ENCODE measurements at places on chromosomes 5 and 9.

DNA sequence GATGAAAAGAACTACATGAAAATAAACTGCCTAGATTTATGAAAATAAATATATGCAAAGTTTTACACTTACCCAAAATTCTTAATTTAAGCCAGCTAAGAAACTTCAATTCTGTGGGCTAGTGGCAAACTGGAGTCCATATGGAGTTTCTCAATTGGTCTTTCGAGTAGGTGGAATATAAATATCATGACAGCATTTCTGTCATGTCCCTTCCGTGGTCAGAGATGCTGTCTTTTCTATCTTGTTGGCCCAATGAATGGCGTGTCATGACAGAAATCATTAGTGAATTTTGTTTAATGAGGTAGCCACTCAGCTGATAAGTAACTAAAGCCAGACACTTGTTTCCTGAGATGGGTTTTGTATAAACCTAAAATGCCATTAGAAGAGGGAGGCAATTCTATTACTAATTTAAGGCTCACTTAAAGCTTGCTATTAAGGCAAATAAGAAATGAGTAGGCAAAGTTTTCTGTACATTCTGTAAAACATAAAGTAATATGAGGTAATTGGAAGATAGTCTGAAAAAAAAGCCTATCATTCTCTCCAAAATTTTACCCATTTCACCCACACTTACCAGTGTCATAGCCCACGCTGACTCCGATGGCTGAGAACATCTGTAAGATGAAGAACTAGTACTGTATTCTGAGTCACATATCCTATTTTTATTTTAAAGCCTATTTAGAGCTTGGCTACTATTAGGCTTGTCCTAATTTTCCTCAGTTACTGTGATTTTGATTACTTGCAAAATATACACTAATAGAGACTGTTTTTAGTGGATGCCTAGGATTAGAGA is 419.3 kb upstream of the MEF2C start:
- DNase-seq: no peak

DNA sequence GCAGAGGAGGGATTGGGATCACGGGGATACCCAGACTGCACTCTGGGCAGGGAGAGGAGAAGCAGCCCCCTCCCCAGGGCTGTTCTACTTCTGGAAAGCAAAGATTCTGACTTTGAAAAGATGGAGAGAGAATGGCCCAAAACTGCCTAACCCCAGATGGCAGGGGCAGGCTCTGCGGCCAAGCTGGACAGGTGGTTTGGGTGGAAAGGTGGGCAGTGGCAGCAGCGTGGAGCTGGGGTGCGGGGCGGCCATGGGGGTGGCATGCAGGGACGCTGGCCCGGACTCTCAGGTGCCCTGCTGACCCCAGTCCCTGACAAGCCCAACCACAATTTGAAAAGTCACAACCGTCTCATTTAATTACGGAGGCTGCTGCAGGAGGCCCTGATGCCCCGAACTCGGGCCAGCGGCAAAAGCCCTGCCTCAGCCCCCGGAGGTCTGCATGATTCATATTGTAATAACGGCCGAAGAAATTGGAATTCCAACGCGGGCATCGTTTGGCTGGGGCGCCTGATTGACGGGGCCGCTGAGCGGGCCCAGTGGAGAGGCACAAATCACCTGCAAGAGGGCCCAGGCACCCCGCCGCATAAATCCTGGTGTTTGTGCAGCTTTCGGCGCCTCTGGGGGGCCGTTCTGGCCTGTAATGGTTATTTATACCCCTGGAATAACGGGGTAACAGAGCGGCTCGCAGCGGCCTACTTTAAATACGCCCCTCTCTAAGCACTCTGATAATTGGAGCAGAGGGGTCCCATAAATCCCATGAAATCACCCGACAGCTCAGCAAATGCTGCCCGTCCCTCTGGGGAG is 41.8 kb upstream of the FCN2 start:
- no peak for DNase-seq

GRCh38 chr5:85576666-85577065 is 1041.1 kb upstream of the COX7C start:
- DNase-seq: no peak

DNA sequence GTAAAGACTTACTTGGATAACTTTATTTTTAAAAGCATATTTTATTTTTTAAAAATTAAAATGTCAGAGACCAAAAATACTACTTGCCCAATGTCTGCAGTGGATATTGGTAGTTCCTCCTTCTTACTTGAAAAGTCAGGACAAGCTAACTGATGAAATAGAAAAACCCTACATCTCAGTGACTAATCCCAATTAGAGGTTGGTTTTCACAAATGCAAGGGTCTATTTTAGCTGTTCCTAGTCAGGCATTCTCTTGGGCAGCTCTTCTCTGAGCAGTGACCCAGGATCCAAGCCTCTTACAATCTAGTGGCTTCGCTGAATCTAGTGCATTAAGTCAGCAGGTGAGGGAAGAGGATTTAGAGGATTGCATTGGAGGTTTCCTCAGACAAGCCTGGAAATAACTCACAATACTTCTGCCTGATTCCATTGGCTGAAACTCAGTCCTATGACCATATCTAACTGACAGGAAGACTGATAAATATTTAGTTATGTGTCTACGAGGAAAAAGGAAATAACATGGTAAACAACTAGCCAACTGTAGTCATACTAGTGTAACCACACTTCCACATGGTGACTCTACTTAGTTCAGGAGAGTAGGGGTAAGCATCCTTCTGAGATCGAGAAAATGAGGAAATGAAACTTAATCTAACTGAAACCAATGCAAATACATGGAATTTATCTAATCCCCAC is 34.2 kb upstream of the MIER3 start:
- DNase-seq: no peak

DNA sequence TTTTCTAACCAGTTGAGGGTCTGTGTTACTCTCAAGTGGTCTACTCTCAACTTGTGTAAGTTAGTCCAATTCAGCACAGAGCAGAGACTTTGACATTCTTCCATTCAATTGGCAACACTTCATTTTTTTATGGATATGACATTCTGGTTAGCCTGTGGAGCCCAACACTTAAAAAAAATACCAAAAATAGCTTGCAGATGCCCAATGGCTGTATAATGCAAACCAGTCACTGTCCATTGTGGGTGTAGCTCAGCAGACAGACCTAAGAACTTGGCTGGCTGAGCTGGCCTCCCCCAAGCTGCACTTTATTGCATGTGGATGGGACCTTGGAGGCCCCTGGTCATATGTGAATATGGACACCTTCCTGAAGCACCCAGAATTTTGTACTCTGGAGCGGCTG is 103.2 kb downstream of the DPYSL3 start:
- DNase-seq: no peak

- DNase-seq: no peak
These were observed 482.7 kb upstream of the CD180 start for GRCh38 chr5:67679184-67679841.

DNA sequence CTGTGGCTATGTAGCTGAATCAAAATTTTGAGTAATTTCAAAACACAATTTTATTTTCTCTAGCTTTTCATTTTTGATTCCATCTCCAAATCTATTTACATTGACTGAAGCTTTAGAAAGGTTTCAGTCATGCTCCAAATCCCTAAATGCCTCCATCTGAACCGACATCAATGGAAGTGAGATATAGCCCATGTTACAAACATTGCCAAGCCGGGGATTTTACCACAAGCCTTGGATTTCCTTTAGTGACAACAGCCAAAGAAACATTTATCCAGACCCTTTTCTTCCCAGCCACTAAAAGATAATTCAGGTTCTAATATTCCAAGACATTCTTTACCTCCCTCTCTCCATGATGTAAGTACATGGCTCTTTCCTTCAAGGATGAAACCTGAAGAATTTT is 1087.7 kb upstream of the SEMA6A start:
- no peak for DNase-seq

GRCh38 chr9:13971966-13972655 is 341.8 kb downstream of the NFIB start:
- DNase-seq: no peak

DNA sequence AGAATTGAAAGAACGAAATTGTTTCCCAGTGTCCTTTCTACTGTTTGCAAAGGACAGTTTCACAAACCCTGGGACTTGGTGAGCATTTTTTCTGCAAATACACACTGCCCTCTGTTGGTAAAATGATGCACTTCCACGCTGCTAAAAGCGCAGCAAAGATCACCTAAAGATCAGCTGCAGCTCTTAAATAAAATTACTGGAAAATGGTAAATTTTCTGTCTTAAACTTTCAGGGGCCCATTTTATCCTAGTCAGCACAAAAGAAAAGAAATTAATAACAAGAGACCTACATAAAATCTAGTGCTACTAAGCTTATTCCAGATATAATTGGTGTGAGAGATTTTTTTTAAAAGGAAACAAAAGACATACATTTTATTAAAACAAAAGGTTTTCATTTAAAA is 566.0 kb downstream of the CAAP1 start:
- DNase-seq: no peak

GRCh38 chr5:95554331-95554646 is 488 bp downstream of the SKIC3 start:
- peak; percentile 2 for DNase-seq

- DNase-seq: no peak
These were observed 48.0 kb upstream of the FAM120AOS start for GRCh38 chr9:93501406-93501805.

GRCh38 chr5:89137148-89137547 is 254.2 kb upstream of the MEF2C start:
- DNase-seq: no peak

GRCh38 chr9:8816361-8816760 is 1016.8 kb upstream of the DMAC1 start:
- DNase-seq: no peak

- no peak for DNase-seq
These were observed 61.4 kb downstream of the WDR41 start for GRCh38 chr5:77430726-77431125.

DNA sequence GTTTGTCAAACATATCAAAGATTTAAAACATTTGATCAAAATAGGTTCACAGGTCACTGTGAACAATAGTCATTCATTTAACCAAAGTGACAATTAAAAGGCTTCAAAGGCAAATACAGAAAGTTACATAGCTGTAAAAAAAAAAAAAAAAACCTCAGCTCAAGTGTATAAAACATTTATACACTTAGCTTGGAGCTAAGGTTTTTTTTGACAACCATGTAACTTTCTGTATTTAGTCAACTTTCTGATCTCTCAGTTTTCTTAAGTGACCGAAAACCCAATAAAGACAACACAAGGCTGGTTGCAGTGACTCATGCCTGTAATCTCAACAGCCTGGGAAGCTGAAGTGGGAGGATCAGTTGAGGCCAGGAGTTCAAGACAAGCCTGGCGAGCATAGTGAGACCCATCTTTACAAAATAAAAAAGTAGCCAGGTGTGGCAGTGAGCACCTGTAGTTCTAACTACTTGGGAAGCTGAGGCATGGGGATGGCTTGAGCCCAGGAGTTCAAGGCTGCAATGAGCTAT is 16.4 kb upstream of the UBTD2 start:
- no peak for DNase-seq

DNA sequence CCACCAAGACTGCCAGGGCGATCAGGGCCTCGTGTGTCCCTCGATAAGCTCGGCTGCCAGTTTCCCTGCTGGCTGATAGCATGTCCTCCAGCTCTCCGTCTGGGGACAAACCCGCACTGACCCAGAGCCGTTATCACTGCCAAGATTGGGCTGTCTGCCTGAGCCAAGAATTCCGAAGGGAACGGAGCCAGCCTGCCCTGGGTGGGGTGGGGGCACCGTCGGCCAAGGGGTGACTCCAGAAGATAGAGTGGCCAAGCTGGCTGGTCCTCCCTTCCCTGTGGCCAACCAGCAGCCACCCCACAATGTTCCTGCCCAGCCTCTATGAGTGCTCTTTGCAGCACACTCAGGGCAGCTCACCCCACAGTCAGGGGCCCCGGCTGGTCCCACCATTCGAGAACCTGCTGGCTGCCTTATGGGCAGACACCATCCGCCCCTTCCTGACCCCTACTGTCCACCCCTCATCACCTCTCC is 29.4 kb downstream of the HRH2 start:
- DNase-seq: no peak

DNA sequence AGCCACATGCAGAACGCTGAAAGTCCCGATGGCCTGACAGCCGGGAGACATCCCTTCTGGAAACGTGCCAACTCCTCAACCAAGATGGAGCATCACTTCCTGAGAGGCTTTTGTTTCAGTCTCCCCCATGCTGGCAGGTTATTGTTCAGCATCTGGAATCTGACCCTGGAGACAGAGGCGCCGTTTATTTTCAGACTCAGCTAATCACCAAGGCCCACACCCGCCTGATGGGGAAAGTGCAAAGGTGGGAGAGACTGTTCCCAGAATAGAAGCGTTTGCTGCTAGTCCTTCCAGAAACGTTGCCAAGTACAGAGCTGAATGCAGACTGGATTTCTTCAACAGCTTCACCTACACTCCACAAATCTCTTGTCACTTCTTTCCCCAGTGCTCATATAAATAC is 41.8 kb upstream of the S1PR3 start:
- no peak for DNase-seq
